Heart left ventricle (tissue), 16 donors: ENCODE measurements at places on chromosomes 7 and 10. TPM values are rescaled to one million over a fixed set of nuclear protein-coding genes. Genes with fewer than 3 reads are reported as not detected.

DNA sequence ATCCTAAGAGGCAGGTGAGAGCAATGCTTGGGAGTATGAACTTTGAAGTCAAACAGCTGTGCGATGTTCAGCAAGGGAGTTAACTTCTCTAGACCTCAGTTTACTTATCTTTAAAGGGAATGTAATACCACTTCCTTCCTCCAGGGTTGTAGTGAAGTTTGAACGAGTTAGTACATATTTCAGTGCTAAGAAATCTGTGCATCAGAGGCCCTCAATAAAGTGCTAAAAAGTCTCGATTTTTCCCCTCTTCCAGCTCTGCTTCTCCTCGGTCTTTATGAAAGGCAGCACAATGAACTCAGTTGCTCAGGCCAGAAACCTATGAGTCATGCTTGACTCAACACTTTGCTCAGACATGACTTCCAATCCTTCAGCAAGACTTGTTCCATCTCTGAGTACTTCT, 418.9 kb downstream of the MDFIC start:
- DNase-seq = no peak

- no peak for DNase-seq
These were observed 3.2 kb upstream of the BLOC1S2 start for GRCh38 chr10:100289641-100290040.

DNA sequence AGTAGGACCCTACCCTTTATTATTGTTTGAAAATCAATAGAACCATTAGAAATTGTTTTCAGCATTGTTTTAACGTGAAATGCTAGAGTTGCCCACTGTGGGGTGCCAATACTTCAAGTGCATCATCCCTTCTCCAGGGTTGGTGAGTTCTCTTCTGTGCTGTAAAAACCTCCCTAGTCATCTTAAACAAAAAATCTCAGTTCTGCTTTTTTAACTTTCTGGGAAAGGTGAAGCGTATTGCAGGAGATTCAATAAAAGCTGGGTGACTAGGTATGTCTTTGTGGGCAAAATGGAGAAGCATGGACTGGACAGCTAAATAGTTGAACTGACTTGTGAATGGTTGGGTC, 699.1 kb downstream of the SUGCT start:
- no peak for DNase-seq

DNA sequence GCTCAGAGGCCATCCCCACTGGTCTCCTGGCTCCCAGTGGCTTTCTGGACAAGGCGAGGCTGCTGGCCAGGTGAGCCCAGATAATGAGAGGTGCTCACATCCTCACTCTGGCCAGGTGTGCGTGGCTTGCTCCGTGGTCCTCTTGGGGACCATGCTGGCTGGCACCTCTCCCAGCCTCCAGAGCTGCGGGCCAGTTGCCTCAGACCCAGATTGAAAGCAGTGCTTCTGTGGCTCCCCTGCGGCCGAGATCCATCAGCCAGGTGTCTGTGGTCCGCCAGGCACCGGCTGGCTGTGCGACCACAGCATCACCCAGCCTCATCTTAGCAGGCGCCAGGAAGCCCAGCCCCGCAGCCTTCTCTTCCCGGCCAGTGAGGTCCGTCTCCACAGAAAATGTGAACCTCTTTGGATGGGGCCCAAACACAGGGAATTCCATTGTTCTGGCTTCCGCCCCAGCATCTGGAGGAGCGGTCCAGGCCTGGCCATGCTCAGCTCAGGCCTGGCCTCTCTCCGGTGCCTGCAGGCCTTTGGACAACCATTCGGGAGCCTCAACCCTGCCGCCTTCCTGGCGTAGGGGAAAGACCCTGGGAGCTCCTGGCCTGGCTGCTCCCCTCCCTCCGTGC, 5.2 kb upstream of the TTYH3 start:
- DNase-seq = peak; percentile 81

DNA sequence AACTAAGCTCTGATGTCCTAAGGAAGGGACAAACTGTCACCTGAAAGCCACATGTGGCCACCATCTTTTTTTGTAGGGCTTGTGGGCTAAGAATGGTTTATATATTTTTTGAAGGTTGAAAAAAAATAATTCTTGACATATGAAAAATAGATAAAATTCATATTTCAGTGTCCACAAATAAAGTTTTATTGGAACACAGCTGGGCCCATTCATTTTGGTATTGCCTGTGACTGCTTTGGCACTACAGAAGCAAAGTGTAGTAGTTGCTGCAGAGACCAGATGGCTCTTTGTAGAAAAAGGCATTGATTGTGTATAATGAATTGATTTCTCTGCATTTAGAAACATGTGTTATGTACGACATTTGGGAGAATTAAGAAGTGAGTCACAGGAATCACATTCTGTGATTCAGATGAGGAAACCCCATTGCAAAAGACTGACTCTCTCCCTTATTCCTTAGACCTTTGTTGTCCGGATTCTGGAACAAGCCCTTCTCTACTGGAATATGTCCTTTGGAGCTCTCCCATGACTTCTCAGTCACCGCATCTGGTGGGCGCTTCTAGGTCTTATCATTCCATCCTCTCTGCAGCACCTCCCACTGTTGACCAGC, 438.7 kb downstream of the LRMDA start:
- DNase-seq = no peak

GRCh38 chr7:17131983-17132655, 166.3 kb upstream of the AHR start:
- no peak for DNase-seq

GRCh38 chr10:43292755-43293676, 26.2 kb upstream of the RASGEF1A start:
- no peak for DNase-seq

GRCh38 chr7:66867198-66867790, 53.7 kb upstream of the TMEM248 start:
- DNase-seq = no peak

GRCh38 chr10:126175641-126176262, 212.5 kb downstream of the ADAM12 start:
- DNase-seq = no peak

- DNase-seq = no peak
These were observed 71.1 kb downstream of the CFAP58 start for GRCh38 chr10:104424719-104425118.

DNA sequence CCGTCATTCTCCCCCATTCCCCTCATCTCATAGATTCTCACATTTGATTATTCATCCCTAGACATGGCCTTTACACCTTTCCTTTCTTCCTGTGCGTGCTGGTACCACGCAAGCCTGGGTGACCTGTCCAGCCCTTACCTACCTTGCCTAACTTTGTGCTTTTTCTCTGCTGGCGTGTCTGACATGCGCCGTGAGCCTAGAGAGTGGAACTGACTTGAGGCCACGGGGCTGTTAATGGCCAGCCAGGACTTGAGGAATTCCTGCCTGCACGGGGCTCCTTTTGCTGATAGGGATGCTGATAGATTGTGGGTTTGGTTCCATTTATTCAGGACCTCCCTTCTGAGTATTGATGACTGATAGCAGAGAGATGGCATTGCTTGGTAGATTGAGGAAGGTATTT, 134.2 kb downstream of the DOCK1 start:
- no peak for DNase-seq

DNA sequence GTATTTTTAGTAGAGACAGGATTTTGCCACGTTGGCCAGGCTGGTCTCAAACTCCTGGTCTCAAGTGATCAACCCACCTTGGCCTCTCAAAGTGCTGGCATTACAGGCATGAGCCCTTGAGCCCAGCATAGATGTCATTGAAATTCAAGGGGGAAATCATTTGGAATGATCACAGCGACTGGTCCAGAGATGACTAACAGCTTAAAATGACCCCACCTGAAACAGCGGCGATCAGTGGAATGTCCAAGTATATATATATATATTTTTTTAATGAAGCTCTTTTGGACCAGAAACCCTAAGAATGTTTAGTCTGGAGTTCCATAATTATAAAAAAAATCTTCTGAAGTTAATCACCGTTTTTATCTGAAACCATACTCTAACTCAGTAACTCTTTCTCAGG, 12.5 kb upstream of the AKR1E2 start:
- no peak for DNase-seq

- DNase-seq = no peak
These were observed 238.1 kb downstream of the BMPER start for GRCh38 chr7:34143402-34143801.

GRCh38 chr7:96699219-96699871, 10.3 kb downstream of the SEM1 start:
- no peak for DNase-seq

GRCh38 chr7:82675396-82675795, 231.8 kb upstream of the CACNA2D1 start:
- DNase-seq = no peak

GRCh38 chr10:71040846-71041605, 152.7 kb upstream of the PCBD1 start:
- no peak for DNase-seq

DNA sequence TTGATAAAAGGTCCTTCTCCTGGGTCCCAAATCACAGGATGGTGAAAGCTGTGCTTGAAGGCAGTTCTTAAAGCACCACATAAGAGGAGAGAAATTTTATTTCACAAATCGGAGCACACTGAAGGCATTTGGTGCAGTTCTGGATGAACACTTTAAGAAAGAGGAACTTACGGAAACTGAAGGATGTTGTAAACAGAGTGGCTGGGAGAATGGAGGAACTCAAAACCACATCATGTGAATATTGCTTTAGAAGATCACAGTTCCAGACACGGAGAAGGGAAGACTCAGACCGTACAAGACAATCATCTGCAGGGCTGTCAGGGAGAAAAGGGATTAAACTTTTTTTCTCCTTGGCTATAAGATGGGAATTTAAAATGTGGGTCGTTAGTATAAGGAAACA, 9.0 kb upstream of the GPR141 start:
- no peak for DNase-seq

Gene ABCC2
- total RNA-seq = 0.21 TPM

Gene WNT2
- not detected for total RNA-seq

Gene CALHM1
- total RNA-seq = not detected
